GM23338 (cell line): ENCODE measurements at places on chromosomes 4 and X.

- no peaks in the 10 kb centered on the region for H3K27me3 ChIP-seq
- no peak overlapping the region for H3K4me3 ChIP-seq
- no peaks in the 10 kb centered on the region for H3K36me3 ChIP-seq
- H3K27ac ChIP-seq, result no peak overlapping the region; the same call in 1 of the 2 replicates
- no peak for DNase-seq
Measured at GRCh38 chr4:118909173-118909956, 20.7 kb downstream of the SYNPO2 start.

DNA sequence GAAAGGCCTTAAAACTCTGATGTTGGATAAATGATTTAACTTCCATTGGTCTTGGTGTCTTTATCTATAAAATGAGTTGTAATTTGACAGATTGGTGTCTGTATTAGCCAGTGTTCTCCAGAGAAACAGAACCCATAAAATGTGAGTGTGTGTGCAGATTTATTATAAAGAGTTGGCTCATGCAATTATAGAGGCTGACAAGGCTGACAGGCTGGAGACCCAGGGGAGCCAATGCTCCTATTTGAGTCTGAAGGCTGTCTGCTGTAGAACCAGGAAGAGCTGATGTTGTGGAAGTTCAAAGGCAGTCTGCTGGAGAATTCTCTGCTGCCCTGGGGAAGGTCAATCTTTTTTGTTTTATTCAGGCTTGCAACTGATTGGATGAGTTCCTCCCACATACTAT lies 131.7 kb downstream of the SLC4A4 start:
- H3K4me3 ChIP-seq, result no peak overlapping the region
- H3K4me1 ChIP-seq, result no peaks in the 10 kb centered on the region
- no peak overlapping the region for H3K27ac ChIP-seq

DNA sequence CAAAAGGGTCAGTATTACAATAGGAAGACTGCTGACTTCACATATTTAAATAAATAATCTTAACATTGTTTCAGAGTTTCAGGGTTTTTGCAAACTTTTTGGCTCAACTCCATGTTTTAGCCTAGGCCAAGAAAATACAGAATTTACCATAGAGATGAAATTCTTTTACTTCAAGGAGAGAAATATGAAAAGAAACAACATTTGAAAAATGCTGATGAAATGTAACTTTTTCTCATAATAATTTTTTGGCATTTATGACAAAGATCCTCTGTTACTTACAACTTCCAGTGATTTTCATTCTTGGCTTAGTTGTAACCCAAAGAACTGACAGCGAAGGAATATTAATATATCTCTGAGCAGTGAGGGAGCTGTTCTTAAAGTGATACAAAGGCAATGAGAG lies 316.1 kb upstream of the EMCN start:
- no peaks in the 10 kb centered on the region for H3K27me3 ChIP-seq
- H3K4me3 ChIP-seq, result no peak overlapping the region
- H3K4me1 ChIP-seq, result peaks cover 19% of the 10 kb centered on the region
- no peak for DNase-seq

DNA sequence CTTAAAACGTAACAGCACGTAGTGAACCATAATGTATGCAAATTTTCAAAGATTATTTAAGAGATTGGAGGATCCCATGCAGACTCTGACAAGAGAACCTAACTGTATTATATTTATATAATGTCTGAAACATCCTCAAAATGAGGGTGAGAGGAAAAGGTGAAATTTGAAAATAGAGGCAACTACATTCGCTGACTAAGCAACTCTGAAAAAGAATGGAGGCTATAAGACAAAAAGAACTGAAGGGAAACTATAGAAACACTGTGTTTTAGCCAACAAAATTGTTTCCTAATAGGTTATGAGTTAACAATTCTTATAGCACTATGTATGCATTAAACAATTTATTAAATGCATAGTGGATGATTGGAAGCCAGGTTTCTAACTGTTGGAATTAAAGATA lies 648.0 kb downstream of the UBE2NL start:
- no peaks in the 10 kb centered on the region for H3K4me1 ChIP-seq
- no peak overlapping the region for H3K4me3 ChIP-seq
- no peak for DNase-seq

- H3K27me3 ChIP-seq, result no peaks in the 10 kb centered on the region
- no peak overlapping the region for H3K4me3 ChIP-seq
- no peaks in the 10 kb centered on the region for H3K4me1 ChIP-seq
- no peak for DNase-seq
Measured at GRCh38 chr4:112589206-112589605, 47.5 kb downstream of the ZGRF1 start.

DNA sequence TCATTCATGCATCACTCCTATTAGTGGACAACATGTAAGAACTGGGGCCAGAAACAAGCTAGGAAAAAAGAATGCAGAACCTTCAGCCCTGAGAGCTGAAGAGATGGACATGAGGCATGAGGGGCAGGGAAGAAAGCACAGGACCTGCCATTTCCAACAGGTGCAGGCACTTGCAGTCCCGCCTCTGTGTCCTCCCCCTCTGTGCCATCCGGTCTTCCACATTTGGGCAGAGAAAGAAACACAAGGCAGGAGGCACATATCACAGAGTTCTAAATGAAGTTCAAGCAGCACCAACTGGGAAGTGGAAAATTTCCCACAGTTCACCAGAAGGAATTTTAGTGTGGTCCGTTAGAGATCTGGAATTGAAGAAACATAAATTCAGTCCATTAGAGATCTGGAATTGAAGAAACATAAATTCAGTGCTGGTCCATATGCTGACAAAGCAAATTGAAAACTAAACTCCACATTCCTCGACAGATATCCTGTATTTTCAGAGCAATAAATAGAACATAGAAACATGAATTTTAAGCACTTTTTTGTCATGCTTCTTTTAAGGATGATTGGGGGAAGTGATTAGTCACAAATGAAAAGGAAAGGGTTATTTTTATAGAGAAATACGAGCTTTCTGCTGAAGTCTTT lies 57.2 kb upstream of the DAPP1 start:
- no peaks in the 10 kb centered on the region for H3K27me3 ChIP-seq
- H3K4me3 ChIP-seq, result no peak overlapping the region
- peak; percentile 5 for DNase-seq
- no peaks in the 10 kb centered on the region for H3K4me1 ChIP-seq

DNA sequence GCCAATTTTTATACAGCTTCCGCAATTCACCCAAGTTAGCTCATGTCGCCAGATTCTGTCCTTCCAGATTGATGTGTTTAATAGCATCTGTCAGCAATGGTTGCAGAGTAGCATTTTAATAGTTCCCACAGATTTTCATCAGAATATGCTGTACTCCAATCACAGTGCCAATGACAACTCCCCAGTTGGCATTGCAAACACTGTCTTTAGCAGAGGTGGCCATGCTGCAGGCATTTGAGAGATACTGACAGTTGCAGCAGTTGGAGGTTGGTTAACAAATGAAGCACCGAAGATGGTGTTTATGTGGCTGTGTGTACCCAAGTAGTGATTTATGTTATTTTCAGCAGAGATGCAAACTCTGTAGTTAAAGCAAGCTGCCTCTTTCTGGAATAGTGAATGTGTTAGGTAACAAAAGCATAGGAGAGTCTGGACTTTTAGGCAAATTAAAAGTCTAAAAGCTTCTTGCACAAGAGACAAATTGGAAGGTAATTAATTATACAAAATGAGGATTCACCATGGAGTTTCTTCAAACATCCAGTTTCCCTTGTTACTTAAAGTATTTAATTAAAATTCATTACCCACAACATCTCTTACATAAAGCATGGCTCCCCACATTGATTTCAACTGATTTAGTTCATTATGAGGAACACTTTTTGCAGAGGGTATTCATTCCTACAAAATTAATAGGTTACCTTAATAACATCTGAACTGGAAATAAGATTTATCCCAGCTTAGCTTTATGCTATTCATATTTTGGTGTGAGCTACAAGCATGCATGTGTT lies 65.2 kb downstream of the PARM1 start:
- H3K4me3 ChIP-seq, result no peak overlapping the region
- no peak overlapping the region for H3K27ac ChIP-seq

DNA sequence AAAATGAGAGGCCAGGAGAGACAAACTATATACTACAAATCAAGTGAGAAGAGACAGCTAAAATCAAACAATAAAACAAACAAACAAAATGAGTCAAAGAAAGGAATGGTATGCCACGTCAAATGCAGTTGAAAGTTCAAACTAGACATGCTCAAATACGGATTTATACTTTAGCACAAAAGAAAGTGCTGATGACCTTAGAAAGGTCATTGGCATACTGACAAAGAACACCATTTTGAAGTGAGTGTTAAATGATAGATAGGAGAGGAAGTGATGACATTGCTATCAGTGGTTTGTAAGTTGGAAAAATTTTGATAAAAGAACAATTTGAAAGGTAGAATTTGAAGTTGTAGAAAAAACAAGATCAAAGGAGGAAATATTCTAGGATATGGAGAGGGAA lies 55.3 kb downstream of the TECRL start:
- no peaks in the 10 kb centered on the region for H3K4me1 ChIP-seq
- no peaks in the 10 kb centered on the region for H3K27me3 ChIP-seq
- H3K4me3 ChIP-seq, result no peak overlapping the region
- DNase-seq, result no peak
- no peaks in the 10 kb centered on the region for H3K36me3 ChIP-seq

DNA sequence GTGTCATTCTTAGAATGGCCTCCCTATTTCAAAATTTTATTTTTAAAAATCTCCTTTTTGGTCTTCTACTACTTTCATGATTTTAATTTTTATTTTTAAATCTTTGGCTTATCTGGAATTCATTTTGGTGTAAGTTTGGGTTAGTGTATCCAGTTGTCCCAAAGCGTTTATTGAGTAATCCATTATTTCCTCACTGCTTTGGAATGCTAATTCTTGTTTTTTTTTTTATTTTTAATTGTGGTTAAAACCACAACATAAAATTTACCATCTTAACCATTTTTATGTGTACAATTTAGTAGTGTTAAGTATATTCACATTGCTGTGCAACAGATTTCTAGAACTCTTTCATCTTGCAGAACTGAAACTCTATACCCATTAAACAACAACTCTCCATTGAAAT lies 8.7 kb downstream of the CITED1 start:
- H3K36me3 ChIP-seq, result no peaks in the 10 kb centered on the region
- no peak overlapping the region for H3K27ac ChIP-seq
- DNase-seq, result no peak
- H3K27me3 ChIP-seq, result peaks cover 4% of the 10 kb centered on the region
- H3K4me1 ChIP-seq, result no peaks in the 10 kb centered on the region

DNA sequence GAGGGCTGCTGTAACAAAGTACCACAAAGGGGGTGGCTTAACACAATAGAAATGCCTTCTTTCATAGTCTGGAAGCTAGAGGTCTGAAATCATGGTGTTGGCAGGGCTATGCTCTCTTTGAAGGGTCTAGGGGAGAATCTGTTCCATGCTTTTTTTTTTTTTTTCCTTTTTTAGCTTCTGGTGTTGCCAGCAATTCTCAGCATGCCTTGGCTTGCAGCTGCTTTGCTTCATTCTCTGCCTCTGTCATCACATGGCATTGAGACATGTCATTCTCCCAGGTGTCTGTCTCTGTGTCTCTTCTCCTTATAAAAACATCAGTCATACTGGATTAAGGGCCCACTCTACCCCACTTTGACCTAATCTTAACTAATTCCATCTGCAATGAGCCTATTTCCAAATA lies 78.6 kb upstream of the BOD1L1 start:
- no peaks in the 10 kb centered on the region for H3K36me3 ChIP-seq
- no peak for DNase-seq
- no peaks in the 10 kb centered on the region for H3K4me1 ChIP-seq
- no peaks in the 10 kb centered on the region for H3K27me3 ChIP-seq
- no peak overlapping the region for H3K4me3 ChIP-seq
- peak overlapping the region; percentile 56; the same call in 1 of the 2 replicates for H3K27ac ChIP-seq

GRCh38 chr4:153541456-153542096 lies 75.4 kb downstream of the TMEM131L start:
- H3K4me3 ChIP-seq, result no peak overlapping the region
- no peaks in the 10 kb centered on the region for H3K27me3 ChIP-seq
- no peak for DNase-seq
- H3K27ac ChIP-seq, result peak overlapping the region; percentile 59; the same call in 1 of the 2 replicates
- H3K4me1 ChIP-seq, result peaks cover 32% of the 10 kb centered on the region
- H3K36me3 ChIP-seq, result no peaks in the 10 kb centered on the region

GRCh38 chrX:42025861-42026260 lies 102.5 kb upstream of the CASK start:
- no peaks in the 10 kb centered on the region for H3K36me3 ChIP-seq
- H3K4me1 ChIP-seq, result no peaks in the 10 kb centered on the region
- no peak overlapping the region for H3K4me3 ChIP-seq
- no peaks in the 10 kb centered on the region for H3K27me3 ChIP-seq
- no peak overlapping the region for H3K27ac ChIP-seq

- 0 out of 2 replicates have a peak overlapping the region, but pooled peaks have one; percentile 76 for H3K27ac ChIP-seq
- no peak overlapping the region for H3K4me3 ChIP-seq
- no peaks in the 10 kb centered on the region for H3K27me3 ChIP-seq
- peaks cover 14% of the 10 kb centered on the region; the same call in 1 of the 2 replicates for H3K4me1 ChIP-seq
Measured at GRCh38 chr4:7812231-7812857, 127.3 kb downstream of the AFAP1 start.

GRCh38 chr4:145071560-145071959 lies 26.4 kb downstream of the ANAPC10 start:
- DNase-seq, result no peak
- H3K4me1 ChIP-seq, result peaks cover 6% of the 10 kb centered on the region
- H3K4me3 ChIP-seq, result no peak overlapping the region
- H3K27me3 ChIP-seq, result no peaks in the 10 kb centered on the region

DNA sequence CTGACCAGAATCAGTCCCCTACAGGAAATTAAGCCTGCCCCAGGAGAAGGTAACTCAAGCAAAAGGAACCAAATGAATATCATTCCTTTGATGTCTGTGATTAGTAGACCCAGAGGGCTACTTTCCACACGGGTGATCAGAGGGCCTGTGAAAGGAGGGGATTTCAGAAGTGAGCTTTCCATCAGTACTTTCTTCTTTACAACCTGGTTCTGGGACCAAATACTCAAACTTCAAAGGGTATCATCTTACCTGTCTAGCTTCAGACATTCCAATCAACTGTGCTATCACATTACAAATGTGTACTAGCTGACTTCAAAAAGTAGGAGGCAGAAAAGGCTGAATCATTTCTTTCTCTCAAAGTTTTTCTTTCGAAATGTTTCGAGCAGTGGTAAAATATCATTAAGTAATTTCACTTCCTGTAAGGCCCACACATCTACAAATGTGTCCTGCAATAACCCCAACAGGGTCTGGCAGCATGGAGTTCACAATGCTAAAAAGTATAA lies 23.9 kb downstream of the ACSL4 start:
- no peaks in the 10 kb centered on the region for H3K36me3 ChIP-seq
- DNase-seq, result peak; percentile 8
- H3K4me1 ChIP-seq, result no peaks in the 10 kb centered on the region
- H3K4me3 ChIP-seq, result no peak overlapping the region

- DNase-seq, result no peak
- H3K27me3 ChIP-seq, result no peaks in the 10 kb centered on the region
- no peak overlapping the region for H3K4me3 ChIP-seq
- H3K4me1 ChIP-seq, result no peaks in the 10 kb centered on the region
- H3K27ac ChIP-seq, result no peak overlapping the region
Measured at GRCh38 chr4:141713185-141713584, 76.8 kb downstream of the IL15 start.

GRCh38 chrX:153297376-153297775 lies 24.2 kb downstream of the PNMA6F start:
- no peak overlapping the region for H3K4me3 ChIP-seq
- no peak overlapping the region for H3K27ac ChIP-seq
- no peak for DNase-seq
- H3K27me3 ChIP-seq, result no peaks in the 10 kb centered on the region

GRCh38 chr4:102624505-102624904 lies 123.3 kb downstream of the NFKB1 start:
- no peaks in the 10 kb centered on the region for H3K36me3 ChIP-seq
- peaks cover 13% of the 10 kb centered on the region for H3K4me1 ChIP-seq
- no peak overlapping the region for H3K27ac ChIP-seq
- H3K27me3 ChIP-seq, result no peaks in the 10 kb centered on the region
- H3K4me3 ChIP-seq, result no peak overlapping the region
